Activated CD8-positive, alpha-beta memory T cell treated with anti-CD3 and anti-CD28 coated beads for 24 hours (primary cell): ENCODE measurements at places on chromosomes 11 and 22.

DNA sequence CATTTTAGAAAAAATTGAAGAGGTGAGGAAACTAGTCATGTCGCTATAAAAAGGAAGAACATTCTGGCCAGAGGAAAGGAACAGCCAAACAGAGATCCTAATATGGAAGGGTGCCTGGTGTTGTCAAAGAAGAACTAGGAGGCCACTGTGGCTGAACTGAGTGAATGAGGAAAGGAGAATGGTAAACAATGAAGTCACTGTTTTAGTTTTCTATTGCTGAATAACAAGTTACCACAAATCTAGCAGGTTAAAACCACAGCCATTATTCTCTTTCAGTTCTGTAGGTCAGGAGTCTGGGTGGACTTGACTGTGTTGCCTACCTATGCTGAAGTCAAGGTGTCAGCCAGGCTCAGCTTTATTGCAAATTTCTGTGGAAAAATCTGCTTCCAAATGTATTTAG, 549.3 kb upstream of the CCDC90B start:
- DNase-seq = no peak

- peak; percentile 59 for DNase-seq
Observed at GRCh38 chr22:31631436-31631835, 30.6 kb downstream of the PISD start.

DNA sequence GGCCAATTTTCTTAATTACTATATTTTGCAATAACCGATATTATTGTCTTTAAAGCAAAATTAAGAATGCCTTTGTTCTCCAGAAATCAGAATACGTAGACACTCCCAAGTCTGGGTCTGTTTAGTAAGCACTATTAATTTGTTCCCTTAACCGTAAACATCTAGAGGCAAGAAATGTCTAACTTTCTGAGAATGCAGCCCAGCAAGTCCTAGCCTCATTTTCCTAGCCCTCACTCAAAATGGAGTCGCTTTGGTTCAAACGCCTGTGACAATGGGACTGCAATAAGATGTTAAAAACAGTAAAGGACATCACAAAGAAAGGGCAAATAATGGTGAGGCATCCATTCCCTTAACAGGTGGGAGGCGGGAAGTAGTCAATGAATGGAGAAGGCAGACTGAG, 280.7 kb downstream of the DLG2 start:
- no peak for DNase-seq

DNA sequence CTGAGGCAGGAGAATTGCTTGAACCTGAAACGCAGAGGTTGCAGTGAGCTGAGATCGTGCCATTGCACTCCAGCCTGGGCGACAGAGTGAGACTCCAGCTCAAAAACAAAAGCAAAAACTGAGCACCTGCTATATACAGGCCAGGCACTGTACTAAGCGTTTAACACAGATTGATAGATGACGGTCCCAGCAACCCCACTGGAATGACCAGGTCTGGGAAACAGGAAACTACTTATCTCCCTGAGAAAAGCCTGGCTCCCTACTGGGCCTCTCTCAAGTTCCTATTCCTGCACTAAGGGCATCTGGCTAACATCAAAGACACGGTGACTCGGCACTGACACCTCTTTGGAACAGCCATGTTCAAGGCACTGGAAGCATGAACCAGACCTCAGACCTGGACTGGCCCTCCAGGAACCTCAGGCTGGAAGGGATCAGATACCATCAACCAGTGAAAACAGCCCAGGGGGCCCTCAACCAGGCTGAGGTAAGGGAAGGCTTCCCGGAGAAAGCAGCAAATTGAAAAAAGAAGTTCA, 16.6 kb downstream of the ARAP1 start:
- DNase-seq = no peak

DNA sequence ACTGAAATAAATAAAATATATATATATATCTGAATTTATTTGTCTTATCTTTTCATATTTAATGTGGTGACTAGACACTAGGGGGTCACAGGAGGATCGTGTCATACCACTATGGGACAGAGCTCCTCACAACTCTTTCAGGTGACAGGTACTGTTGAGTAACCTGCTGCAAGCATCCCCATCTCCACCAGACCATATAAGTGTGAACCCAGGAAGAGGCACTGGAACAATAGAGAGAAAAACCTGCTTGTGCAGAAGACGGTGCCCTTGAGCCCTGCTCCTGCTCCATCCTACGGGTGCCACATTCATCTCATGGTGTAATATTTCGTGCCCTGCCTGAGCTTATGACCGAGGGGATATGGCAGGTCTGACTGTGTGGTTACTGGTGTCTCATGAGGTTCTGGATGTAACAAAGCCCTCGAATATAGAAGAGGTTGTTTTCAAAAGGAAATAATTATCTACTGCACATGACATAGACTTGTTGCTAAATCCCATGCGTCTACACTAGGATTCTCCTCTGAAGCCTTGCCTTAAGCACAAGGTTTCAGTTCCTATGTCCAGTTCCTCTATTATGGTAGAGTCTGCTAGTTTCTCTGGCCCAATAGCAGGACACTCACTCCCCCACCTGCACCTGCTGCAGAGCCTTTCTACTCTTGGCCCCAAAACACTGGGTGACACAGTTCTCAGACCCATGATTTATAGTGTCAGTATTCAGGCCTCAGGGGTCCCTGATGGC, 70.4 kb downstream of the GGTLC2 start:
- DNase-seq = peak; percentile 21

DNA sequence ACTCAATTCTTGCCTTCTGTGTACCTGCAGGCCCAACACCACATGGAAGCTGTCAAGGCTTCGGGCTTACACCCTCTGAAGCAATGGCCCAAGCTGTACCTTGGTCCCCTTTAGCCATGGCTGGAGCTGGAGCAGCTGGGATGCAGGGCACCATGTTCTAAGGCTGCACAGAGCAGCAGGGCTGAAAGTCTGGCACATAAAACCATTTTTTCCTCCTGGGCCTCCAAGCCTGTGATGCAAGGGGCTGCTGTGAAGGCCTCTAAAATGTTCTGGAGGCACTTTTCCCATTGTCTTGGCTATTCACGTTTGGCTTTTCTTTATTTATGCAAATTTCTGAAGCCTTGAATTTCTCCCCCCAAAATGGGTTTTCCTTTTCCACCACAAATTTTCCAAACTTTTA, 102.1 kb upstream of the SLC5A12 start:
- no peak for DNase-seq

GRCh38 chr22:42805998-42806830, 50.9 kb downstream of the ARFGAP3 start:
- DNase-seq = peak; percentile 33

DNA sequence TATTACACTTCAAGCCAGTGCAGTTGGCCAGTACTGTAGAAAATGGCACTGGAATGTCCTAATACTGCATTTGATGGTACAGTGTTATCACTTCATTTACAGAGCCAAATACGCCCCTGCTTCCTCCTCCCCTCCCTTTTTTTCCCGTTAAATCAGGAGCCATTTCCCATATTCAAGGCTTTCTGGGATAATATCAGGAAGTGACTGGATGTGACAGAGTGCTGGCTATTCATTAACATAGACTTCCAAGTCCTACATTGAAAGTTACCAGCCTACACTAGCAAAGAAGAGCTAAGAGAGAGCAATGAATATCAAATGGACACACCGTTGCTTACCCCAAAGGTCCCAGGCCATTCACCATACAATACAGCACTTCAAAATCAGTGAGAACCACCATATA, 32.1 kb upstream of the ABCC8 start:
- no peak for DNase-seq

DNA sequence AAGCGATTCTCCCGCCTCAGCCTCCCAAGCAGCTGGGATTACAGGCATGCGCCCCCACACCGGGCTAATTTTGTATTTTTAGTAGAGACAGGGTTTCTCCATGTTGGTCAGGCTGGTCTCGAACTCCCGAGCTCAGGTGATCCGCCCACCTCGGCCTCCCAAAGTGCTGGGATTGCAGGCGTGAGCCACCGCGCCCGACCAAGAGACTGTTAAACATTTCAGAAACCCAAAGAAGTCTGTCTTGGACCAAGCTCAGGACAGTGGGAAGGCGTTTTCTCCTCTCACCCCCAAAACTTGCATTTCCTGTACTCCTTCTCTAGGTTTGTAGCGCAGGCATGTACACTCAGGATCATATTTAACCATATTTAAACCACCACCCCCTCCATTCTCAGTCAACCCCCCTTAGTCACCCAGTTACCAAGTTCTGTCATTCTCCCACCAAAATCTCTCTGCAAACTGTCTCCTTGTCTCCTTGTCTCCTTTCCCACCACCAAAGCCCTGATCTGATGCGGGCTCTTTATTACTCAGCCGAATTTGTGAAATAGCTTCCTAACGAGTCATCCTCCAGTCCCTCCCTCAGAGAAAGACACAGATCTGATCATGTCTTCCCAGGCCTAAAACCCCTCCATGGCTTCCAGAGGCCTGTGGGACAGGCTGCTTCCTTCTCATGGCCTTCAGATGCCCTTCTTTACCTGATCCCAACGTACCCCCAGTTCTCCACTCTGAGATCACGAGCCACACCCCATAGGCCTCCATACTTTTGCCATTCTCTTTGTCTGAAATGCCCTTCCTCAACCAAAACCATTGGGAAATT, 29.0 kb upstream of the CREB3L1 start:
- DNase-seq = no peak

- peak; percentile 32 for DNase-seq
Observed at GRCh38 chr22:49373801-49374226, 453.9 kb downstream of the BRD1 start.

DNA sequence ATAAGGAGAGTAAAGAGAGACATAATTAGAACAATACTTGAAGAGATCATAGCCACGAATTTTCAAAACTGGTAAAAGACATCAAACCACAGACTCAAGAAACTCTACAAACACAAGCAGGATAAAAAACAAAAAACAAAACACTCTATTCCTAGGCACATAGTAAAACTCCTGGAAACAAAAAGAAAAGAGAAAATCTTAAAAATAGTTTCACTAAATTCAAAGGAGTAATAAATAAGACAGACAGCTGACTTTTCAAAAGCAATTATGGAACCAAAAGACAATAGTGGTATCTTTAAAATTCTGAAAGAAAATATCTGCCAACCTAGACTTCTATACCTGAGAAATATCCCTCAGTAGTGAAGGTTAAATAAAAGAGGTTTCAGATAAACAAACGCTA, 9.2 kb upstream of the NARS2 start:
- DNase-seq = no peak

DNA sequence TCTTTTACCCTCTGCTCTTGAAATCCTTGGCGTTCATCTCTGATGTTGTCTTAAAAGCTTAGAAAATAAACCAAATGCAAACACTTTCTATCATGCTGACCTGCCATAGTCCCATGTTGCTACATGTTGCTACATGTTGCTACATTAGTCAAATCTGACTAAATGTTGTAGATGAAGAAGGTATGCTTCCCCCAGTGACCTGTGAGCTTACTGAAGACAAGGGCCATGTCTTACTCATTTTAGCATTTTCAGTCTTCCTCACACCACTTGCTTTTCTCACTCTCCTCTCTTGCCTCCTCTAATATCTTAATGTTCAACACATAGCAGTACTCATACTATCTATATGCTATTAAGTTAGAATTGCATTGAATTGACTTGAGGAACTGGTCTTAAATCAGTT, 346.4 kb upstream of the MTNR1B start:
- DNase-seq = no peak

DNA sequence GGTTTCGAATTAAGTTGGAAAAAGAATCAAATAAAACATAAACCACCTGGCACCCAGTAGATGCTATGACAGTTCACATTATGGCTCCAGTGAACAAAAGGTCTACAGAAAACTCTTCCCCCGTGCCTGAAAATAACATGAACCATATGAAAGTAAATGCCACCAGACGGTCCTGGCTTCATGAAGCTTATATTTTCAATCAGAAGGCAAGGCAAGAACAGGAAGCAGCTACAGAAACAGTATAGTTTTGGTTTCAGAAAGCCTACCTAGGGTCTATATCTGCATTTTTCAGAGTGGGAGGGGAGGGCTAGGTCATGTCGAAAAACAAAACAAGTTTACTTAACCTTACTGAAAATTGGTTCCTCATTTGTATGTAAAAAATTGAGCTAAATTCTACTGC, 9.8 kb downstream of the RAB30 start:
- no peak for DNase-seq

- DNase-seq = no peak
Observed at GRCh38 chr11:76114238-76114637, 92.1 kb downstream of the WNT11 start.

DNA sequence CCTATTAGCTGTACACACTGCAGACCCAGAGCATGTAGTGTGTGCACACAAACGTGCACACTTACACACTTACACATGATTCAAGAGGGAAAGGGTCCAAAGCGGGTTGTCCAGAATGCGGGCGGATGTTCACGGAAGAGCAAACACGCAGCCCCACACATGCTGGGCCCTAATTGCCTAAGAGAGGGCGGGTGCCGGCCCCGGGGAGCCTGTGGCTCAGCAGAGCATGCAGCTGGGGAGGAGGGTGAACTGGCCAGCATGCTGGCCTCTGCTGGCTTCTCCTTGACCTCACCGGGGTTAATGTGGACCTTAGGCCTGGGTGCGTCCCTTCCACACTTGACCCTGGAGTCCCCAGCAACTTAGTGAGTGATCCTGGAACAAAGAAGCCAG, 816.3 kb downstream of the BRD1 start:
- DNase-seq = peak; percentile 5

GRCh38 chr11:36258730-36259360, 30.4 kb downstream of the COMMD9 start:
- peak; percentile 55 for DNase-seq

- DNase-seq = no peak
Observed at GRCh38 chr22:29124777-29125442, 52.1 kb downstream of the KREMEN1 start.

- DNase-seq = no peak
Observed at GRCh38 chr11:91978747-91979146, 245.9 kb upstream of the FAT3 start.

DNA sequence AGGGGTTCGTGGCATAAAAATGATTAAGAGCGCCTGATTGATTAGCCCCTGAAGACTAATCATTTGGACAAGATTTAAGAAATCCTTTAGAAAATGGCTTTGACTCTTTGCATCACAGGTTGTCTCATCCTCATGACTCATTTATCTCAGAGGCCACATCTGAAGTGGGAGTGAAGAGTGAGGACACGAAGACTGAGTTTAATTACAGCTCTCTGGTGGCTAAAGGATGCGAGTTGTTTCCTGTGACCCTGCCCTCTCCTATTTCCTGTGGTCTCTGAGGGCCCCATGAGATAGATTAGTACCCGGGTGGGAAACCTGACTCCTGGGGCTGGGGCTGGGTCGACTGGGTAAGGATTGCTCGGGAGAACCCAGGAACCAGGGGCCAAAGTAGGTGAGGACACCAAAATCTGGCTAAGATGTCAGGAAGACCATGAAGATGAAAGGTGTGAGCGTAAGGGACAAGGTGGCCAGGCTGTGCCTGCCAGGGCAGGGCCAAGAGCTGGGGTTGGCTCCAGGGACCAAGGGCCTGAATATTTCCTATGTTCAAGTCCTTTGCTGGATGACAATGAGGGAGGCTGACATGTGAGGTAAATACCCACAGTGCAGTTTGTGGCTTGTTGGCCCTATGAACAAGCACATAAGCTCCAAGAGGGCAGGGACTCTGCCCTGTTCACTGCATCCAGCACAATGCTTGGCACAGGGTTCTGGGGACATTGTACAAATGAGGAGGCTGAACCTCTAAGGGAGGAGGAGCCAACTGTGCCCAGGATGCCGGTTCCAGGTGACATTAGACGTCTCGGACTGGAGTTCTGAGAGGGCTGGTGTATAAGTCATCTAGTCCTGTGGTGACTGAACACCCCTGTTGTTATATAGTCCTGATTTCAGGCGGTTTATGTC, 3.6 kb downstream of the OTOG start:
- no peak for DNase-seq
